ENCODE measurements at places on chromosomes 4 and X.

DNA sequence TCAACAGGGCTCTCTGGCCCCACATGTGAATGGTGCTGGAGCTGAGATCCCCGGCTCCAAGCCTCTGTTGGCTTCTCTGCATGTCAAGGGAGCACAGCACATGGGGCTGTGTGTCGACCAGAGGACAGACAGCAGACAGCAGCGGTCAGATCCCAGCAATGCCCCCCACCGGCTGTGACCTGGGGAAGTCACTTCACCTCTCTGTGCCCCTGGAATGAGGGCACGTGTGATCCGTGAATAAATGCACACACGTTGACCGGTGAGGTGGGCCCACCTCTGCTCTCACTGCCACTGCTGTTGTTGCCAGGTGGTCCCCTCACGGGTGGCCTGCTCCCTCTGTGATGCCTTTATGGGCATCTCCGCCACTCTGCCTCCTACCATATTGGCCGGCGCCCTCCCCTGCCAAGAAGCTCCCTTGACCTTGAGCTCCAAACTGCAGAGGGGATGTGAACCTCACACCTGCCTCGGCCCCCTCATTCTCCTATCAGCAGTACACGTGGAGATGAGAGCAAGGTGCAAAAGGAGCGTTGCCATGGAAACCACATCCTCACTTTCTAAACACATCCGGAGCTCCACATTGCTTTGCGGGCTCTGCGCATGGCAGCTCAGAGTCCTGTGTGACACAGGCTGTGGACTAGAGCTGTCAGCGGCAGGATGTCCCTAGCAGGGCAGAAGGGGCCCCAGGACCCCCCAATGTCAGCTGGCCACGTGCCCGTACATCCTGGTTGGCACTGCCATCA lies 75.4 kb downstream of the ABLIM2 start:
- no peak for DNase-seq

GRCh38 chr4:186345184-186345583 lies 79.2 kb downstream of the F11 start:
- DNase-seq: no peak

GRCh38 chrX:40866893-40867292 lies 131.6 kb upstream of the MED14 start:
- no peak for DNase-seq

DNA sequence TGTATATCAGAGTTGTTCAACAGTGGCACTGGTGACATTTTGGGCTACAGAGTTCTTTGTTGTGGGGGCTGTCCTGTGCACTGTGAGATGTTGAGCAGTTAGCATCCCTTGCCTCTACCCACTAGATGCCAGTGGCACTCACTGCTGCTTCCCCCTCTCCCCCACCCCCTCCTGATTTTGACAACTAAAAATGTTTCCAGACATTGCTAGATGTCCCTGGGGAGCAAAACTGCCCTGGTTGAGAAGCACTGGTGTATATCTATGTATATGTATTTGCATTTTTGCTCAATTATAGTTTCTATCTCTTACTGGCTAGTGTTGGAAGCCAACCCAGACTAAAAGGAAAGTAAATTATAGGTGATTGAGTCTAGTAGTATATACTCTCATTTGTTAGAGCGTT lies 2.4 kb downstream of the TMEM131L start:
- no peak for DNase-seq

GRCh38 chr4:15322006-15322405 lies 105.8 kb upstream of the C1QTNF7 start:
- no peak for DNase-seq

Data from activated CD8-positive, alpha-beta memory T cell treated with anti-CD3 and anti-CD28 coated beads for 1 hour (primary cell).